CD4-positive, CD25-positive, alpha-beta regulatory T cell (primary cell): ENCODE measurements at places on chromosomes 12 and 14.

DNA sequence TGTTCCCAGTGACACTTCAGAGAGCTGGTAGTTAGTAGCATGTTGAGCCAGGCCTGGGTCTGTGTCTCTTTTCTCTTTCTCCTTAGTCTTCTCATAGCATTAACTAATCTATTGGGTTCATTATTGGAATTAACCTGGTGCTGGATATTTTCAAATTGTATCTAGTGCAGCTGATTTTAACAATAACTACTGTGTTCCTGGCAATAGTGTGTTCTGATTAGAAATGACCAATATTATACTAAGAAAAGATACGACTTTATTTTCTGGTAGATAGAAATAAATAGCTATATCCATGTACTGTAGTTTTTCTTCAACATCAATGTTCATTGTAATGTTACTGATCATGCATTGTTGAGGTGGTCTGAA lies 3.0 kb downstream of the FOS start:
- DNase-seq = no peak

GRCh38 chr12:14612898-14613445 lies 45.3 kb upstream of the PLBD1 start:
- DNase-seq = no peak

DNA sequence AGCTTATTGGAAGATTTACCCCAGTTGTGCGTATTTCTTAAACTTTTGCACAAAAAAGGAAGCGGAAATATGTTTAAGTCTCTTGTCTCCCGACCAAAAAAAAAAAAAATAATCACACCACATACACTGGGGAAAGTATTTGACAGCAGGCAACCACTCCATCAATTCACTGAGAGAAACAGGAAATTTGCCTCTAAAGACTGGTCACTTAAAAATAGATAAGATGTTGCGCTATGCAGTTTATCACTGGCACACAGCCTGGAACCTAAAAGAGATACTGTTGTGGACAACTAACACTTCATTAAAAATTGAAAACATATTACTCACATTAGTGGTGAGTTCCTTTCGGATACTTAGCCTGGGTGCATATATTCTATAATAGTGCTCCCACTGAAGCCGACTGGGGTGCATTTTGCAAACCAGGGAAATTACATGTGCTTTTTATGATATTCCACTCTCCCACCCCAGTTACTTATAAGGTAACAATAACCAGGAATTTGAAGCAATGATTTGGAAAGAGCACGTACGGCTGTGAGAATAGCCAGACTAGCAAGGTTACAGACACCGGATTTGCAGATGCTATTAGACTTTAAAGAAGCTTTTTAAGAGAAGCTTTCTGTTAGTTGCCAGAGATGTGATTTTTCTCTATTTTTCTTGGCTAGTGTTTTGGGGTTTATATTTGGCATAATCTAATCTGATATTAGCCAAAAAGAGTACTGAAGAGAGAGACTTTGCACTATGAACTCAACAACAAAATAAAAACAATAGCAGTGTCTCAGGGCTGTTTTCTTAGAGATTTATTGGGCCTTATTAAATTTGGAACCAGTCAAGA lies 311.5 kb downstream of the NOVA1 start:
- DNase-seq = no peak

- DNase-seq = no peak
Measured at GRCh38 chr14:58098507-58098906, 53.5 kb downstream of the ARMH4 start.

- DNase-seq = no peak
Measured at GRCh38 chr14:103627073-103628025, 1.7 kb upstream of the KLC1 start.

- no peak for DNase-seq
Measured at GRCh38 chr14:62301911-62302310, 539.7 kb downstream of the SNAPC1 start.

GRCh38 chr14:41873686-41874317 lies 267.1 kb downstream of the LRFN5 start:
- no peak for DNase-seq

GRCh38 chr12:88245905-88246304 lies 103.8 kb downstream of the TMTC3 start:
- no peak for DNase-seq

DNA sequence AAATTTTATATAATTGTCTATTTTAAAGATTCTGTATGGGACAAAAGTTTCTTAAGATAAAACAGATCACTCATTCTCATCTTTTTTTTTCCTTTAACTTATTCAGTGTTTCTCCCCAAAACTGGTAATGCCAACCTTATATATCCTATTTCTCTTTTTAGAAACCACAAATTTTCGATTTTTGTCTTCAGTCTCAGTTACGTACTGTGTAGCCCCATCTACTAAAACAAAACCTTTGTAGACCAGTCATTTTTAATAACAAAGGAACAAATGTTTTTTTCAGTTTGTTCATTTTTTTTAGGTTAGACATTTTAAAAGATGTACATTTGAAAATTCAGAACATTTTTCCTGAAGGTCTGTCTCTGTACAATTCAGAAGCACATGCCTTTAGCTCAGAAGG lies 18.2 kb downstream of the PNMA1 start:
- DNase-seq = no peak

- DNase-seq = no peak
Measured at GRCh38 chr14:94738751-94739150, 31.2 kb downstream of the GSC start.

DNA sequence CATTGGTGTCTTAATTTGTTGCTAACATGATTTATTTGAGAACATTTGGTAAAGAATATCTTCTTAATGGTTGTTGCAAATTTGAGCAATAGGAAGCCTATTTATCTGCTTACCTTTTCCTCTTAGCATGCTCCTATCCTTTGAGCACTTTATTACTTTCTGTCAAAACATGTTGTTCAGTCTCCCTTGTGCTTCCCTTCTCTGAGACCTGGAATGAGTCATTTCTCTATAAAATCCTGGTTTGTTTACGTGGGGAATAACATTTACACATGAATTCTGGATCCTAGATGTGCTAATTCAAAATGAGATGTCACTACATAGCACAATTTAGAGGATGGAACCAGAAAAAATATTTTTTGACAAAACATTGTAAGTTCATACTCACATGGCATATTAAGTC lies 844.0 kb upstream of the LRFN5 start:
- DNase-seq = no peak

DNA sequence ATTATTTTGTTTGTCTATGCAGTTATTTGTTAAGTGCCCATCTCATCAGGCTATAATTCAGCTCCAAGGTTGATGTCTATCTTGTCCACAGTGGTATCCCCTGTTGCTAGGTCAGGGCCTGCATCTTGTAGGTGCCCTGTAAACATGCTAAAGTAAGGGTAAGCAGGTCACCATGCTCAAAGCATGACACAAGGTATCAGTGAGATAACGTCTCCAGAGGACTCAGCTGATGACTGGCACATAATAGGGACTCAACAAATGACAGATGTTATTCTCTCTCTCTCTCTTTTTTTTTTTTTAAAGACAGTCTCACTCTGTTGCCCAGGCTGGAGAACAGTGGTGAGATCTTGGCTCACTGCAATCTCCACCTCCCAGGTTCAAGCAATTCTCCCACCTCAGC lies 2.3 kb downstream of the SDSL start:
- DNase-seq = no peak

GRCh38 chr12:130764475-130765185 lies 48.5 kb upstream of the RIMBP2 start:
- no peak for DNase-seq

DNA sequence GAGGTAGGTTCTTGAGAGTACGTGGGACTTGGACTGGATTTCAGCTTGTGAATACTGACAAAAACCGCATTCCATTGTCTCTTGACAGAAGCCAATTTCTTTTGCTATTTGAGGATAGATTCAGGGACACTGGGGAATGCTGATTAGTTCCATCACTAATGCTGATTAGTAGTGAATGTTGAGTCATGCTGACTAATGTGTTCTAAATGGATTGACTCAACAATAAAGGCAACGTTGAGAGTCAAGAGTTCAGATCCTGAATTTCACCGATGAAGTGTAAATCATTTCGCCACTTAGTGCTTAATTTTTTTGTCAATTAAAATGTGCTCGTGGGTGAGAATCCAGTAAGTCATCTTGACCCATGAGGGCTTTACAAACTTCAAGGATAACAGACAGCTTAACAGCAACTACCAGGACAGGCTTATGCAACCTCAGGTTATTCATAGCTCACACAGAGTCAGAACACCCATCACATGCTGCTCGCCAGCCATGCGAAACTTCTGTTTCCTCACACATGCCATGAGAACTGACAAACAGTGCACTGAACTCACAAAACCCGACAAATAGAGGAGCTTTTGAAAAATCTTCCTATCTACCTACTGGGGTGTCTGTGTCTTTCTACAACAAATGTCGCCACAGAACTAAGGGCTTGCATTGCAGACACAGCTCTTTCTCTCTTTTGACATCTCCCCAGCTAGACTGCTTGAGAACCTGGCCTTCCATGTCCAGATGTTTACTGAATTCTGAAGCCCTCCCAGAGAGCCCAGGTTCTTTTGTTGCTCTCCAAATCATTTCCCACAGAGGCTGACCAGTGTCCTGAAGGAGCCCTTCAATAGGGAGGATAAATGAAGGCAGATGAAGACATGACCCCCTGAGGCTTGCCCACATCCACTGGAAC lies 316.4 kb downstream of the ZFP36L1 start:
- no peak for DNase-seq

GRCh38 chr14:102805371-102805891 lies 28.2 kb downstream of the TRAF3 start:
- DNase-seq = peak; percentile 28

- DNase-seq = no peak
Measured at GRCh38 chr14:77885367-77885766, 85.5 kb downstream of the ADCK1 start.

DNA sequence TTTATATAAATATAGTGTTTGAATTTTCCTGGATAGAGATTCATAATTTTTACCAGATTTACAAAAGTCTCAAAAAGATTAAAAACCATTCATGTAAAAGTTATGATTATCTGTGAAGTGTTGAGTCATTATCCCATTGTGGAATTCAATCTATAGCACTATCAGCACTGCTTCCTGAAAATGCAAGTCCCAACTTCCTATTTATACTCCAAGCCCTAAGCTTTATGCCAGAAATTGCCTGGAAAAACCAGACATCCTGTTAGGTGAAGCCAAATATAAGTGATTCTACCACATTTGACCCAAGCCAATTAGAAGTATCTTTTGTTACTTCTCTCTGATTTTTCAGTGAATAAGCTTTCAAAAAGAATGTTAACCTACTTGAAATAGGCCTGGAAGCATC lies 129.1 kb downstream of the GPR135 start:
- DNase-seq = no peak

DNA sequence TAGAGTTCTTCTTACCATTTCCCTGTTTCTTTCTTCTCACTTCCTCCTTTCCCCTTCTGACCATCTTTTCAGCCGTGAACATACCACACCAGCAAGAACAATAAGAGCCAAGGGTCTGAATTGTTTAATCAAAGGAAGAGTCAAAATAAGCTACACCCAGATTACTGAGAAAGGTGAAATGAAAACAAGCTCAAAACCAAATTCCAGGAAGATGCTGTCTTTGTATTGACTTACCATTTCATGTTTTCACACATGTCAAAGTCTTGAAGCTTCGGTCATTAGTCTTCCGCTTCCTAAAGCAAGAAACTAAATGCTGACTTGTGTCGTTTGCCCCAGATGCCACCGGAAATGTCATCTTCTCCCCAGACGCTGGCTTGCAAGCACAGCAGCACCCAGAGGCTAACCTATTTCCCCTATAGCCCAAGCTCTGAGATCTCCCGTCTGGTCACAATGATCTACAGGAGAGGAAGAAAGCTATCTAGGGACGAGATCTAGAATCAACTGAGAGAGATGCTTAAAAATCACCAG lies 136.5 kb upstream of the AMIGO2 start:
- peak; percentile 45 for DNase-seq

GRCh38 chr14:71654810-71655209 lies 277.4 kb upstream of the RGS6 start:
- no peak for DNase-seq

- no peak for DNase-seq
Measured at GRCh38 chr12:103415681-103416080, 80.1 kb downstream of the C12orf42 start.

GRCh38 chr14:33782923-33783322 lies 168.0 kb downstream of the EGLN3 start:
- no peak for DNase-seq

- DNase-seq = no peak
Measured at GRCh38 chr12:51847643-51848325, 734 bp downstream of the FIGNL2 start.

DNA sequence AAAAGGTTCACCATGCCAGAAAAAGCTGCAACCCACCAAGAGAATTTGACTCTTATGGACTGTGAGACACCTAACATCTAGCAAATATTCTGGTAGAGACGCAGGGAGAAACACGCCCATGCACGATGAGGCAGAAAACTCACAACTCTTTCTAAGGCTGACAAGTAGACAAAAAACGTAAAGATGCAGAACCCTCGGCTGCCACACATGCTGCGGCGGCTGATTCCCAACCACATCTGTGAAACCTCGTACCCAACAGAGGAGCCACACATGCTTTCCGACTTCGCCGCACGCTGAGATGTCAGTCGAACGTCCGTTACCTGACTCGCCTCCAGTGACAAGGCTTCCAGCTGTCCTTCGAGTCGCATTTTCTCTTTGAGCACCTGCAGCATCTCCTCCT lies 21.8 kb downstream of the GOLGA3 start:
- DNase-seq = no peak

- no peak for DNase-seq
Measured at GRCh38 chr12:59763835-59764234, 168.0 kb downstream of the SLC16A7 start.

- peak; percentile 51 for DNase-seq
Measured at GRCh38 chr12:6612247-6612646, 5.1 kb upstream of the CHD4 start.

GRCh38 chr12:58424735-58425392 lies 483.5 kb downstream of the ATP23 start:
- DNase-seq = no peak

DNA sequence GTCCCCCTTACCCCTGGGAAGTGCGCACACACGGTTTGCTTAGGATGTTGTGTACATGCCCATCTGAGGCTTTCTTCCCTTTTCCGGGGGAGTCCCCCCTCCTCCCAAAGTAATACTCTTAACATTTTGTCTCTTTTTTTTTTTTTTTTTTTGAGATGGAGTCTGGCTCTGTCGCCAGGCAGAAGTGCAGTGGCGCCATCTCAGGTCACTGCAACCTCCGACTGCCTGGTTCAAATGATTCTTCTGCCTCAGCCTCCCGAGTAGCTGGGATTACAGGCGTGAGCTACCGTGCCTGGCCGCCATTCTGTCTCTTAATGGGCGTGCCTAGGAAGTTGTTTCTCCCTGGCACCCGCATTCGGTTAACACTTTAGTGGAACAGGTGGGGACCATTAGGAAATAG lies 4.5 kb upstream of the GMFB start:
- DNase-seq = no peak

- no peak for DNase-seq
Measured at GRCh38 chr12:21155522-21156351, 24.7 kb downstream of the SLCO1B1 start.

- DNase-seq = no peak
Measured at GRCh38 chr12:91059211-91059610, 1.4 kb upstream of the KERA start.
